ENCODE measurements at places on chromosomes 6 and 20.

GRCh38 chr20:48923149-48923718 is 1.7 kb downstream of the ARFGEF2 start:
- DNase-seq, result no peak

GRCh38 chr6:111032484-111033140 is 50.8 kb downstream of the RPF2 start:
- no peak for DNase-seq

- DNase-seq, result no peak
Observed at GRCh38 chr20:58585753-58586540, 65.1 kb upstream of the STX16 start.

DNA sequence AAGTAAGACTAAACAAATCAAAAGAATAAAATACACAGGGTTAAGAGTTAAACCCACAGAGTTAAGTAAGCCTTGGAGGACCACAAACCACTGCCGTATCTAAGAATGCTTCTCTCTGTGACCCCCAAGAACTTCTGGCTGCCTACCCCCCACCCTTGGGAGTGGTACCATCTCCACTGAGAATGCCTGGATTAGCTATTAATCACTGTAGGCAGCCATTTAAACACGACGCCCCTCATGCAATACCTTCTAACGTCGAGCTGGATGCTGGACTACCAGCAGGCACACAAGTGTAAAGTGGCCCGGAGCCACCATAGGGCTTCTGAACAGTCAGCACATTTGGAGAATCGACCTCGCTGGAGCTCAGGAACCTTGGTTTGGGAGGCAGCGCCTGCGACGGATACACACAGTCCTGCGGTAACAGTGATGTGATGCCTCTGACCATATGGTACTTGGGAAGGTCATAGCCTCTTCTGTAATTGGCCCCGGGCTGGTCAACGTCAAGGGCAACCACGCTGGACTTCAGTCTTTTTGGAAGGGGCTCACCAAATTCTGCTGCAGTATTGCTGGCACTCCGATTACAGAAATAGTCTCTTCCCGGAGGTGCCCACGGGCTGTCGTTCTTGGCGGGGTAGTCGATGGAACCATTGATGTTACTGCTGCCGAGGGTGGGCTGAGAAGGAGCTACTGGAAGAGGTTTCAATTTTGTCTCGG is 18.0 kb downstream of the ZNF217 start:
- no peak for DNase-seq

DNA sequence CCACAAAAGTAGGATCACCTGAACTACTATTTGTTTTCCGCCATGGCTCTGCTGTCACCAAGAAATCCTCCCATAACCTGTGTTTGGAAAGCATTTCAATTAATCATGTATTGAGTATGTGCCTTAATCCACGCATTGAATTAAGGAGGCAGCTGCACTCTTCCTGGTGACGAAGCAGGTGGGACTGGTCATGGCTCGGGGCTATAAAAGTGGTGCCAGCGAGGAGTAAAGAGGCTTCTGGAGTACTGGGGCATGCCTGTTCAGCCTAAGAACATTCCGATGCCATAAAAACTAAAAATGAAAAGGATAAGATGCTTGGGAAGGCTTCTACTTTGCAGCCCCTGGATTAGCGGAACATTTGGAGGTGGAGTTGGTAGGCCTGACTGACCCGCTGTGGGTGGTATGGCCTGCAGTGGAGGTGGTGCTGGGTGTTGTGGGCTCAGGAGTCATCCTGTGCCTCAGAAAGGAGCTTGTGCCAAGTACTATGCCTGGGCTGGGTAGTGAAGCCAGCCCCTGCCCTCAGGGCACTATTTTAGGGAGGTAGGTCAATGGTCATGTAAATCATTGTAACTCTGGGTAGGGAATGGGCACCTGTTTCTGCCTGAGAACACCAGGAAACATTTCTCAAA is 110.5 kb downstream of the B3GAT2 start:
- DNase-seq, result no peak

- DNase-seq, result no peak
Observed at GRCh38 chr20:14491436-14491835, 154.0 kb upstream of the FLRT3 start.
